ENCODE measurements at places on chromosomes 16 and 17.
A peak's percentile ranks its signal among the peaks of the same experiment; 100 is the strongest.

GRCh38 chr16:21302454-21302853, 24.4 kb upstream of the CRYM start:
- DNase-seq, result no peak

GRCh38 chr16:74305978-74306784, 9.6 kb downstream of the PSMD7 start:
- DNase-seq, result no peak

- peak; percentile 20 for DNase-seq
Measured at GRCh38 chr16:87391324-87391949, 699 bp upstream of the MAP1LC3B start.

GRCh38 chr17:5526821-5527598, 40.6 kb downstream of the MIS12 start:
- peak; percentile 92 for DNase-seq

GRCh38 chr17:17555906-17556305, 35.6 kb downstream of the PEMT start:
- no peak for DNase-seq

- no peak for DNase-seq
Measured at GRCh38 chr17:61452301-61453290, at the start of gene TBX4. Gene TBX4 (plus strand): TSS chr17:61452422. CDS start chr17:61456491, 4,069 bp downstream.
